ENCODE measurements at places on chromosomes 3 and 15. TPM values are rescaled to one million over a fixed set of nuclear protein-coding genes. Genes with fewer than 3 reads are reported as not detected.

PLSCR2 gene
- total RNA-seq, result not detected

PLA1A gene
- total RNA-seq, result 0.56 TPM

PCSK6 gene
- total RNA-seq, result 12.0 TPM

NLGN1 gene
- total RNA-seq, result not detected

LNP1 gene
- total RNA-seq, result 1.3 TPM

TEX55 gene
- not detected for total RNA-seq

RTP3 gene
- not detected for total RNA-seq

TNNC1 gene
- total RNA-seq, result 1.7 TPM

LDHAL6B gene
- not detected for total RNA-seq

MUC13 gene
- 8.3 TPM for total RNA-seq

C3orf52 gene
- total RNA-seq, result 11.3 TPM

FRMD5 gene
- total RNA-seq, result 2.2 TPM

ZNF620 gene
- total RNA-seq, result 2.0 TPM

ACKR4 gene
- not detected for total RNA-seq

ACTRT3 gene
- total RNA-seq, result 2.4 TPM

MKRN3 gene
- 2.6 TPM for total RNA-seq

NOX5 gene
- total RNA-seq, result 0.16 TPM

PATL2 gene
- 0.10 TPM for total RNA-seq

TM4SF18 gene
- 31.8 TPM for total RNA-seq

ADPRH gene
- total RNA-seq, result 2.8 TPM

AMT gene
- total RNA-seq, result 0.27 TPM

CKMT1B gene
- total RNA-seq, result 5.1 TPM

C3orf22 gene
- total RNA-seq, result not detected

KLHL40 gene
- not detected for total RNA-seq

GHSR gene
- not detected for total RNA-seq

FBXL22 gene
- total RNA-seq, result 0.25 TPM

REC114 gene
- not detected for total RNA-seq

UCN2 gene
- total RNA-seq, result 8.5 TPM

Data from A549 treated with GW870086 at 1 μM for 4 hours (cell line).